ENCODE measurements at places on chromosomes 3 and 15.

DNA sequence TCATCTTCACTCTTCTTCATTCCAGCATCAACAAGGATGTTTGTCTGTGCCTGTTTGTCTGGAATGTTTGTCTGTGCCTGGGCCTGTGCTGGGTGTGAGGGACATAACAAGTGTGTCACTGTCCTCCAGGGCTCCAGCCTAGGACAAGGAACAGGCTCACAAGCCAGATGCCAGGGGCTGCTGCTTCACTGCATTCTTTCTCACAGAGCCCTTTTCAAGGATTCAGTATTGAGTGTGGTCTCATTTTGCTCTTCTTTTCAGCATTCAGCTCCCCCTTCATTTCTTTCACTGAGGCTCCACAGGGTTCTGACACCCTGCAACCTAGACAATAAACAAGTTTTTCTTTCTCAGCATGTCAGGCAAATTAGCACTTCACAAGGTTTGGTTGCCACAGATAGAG, 43.6 kb upstream of the KY start:
- no peak for DNase-seq

DNA sequence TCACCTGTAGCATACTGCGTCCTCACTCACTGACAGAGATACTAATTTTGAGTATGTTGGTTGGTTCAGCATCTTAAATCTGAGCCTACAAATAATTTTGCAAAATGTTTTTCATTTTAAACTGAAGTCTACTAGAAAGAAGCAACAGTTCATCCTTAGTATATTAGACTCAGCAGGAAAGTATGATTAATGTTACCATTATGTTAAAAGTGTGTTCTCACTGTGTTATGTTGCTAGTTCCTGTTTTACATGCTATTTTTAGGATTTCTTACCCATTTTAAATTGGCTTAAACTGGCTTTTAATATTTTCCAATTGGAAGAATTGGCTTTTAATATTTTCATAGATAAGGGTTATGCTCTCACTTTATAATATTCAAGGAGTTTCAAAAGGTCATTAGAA, 25.7 kb downstream of the ACKR4 start:
- no peak for DNase-seq

- peak; percentile 49 for DNase-seq
Observed at GRCh38 chr15:77494073-77494867, 73.6 kb downstream of the HMG20A start.

GRCh38 chr3:147361454-147362420, 44.6 kb downstream of the ZIC4 start:
- no peak for DNase-seq

GRCh38 chr3:75176937-75177336, 487.2 kb upstream of the FRG2C start:
- no peak for DNase-seq

DNA sequence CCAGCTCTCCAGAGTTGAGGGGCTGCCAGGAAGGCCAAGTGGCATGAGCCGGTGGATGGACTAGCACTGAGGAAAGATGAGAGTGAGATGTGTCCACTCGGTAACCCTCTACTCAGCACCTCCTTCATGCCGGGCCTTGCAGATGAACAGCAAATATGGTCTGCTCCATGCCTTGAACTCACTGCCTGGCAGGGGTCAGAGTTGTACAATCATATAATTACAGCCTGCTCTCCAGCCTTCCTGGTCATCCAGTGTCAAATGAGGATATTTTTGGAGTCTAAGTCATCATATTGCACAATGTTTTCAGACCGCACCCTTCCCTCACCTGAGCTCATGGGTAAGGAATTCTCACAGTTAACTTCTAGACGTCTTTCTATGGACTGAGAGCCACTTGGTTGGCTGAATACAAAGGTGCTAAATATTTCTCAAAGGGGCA, 4.9 kb downstream of the MGLL start:
- DNase-seq = peak; percentile 81
